ENCODE measurements at places on chromosomes 12 and 14.

GRCh38 chr14:64715146-64715627 lies 11.0 kb downstream of the PLEKHG3 start:
- DNase-seq = no peak

DNA sequence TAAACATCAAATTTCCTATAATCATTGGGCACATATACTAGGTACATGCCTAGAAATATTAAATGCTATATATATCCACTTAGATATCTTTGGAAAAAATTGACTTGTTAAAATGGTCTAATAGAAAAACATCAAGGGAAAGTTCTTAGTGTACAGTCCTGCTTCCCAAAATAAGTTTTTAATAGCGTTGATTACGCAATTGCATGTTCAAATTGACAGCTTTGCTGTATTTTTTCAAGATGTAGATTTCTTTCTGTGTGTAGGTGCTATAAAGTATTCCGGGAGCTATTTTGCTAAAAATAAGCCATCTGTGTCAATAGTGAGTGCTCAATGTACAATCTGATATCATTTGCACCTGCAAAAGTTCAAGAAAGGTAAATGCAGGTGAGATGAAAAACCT lies 463.9 kb upstream of the ATP2B1 start:
- no peak for DNase-seq

GRCh38 chr12:77319166-77319565 lies 253.8 kb upstream of the E2F7 start:
- no peak for DNase-seq

DNA sequence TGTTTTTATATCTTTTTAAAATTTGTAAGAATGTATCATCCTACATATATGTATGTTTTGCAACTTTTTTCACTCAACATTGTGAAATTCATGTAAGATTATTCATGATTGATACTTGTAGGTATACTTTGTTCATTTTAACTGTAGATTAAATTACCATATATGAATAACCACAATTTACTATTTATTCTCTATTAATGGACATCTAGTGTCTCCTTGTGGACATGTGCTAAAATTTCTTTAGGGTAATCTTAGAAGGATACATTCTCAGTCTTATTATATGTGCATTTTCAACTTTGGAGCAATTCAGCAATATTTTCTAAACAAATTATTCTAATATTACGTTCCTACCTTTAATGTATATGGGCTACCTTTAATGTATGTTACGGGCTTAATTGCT lies 192.4 kb downstream of the FUT8 start:
- DNase-seq = no peak

DNA sequence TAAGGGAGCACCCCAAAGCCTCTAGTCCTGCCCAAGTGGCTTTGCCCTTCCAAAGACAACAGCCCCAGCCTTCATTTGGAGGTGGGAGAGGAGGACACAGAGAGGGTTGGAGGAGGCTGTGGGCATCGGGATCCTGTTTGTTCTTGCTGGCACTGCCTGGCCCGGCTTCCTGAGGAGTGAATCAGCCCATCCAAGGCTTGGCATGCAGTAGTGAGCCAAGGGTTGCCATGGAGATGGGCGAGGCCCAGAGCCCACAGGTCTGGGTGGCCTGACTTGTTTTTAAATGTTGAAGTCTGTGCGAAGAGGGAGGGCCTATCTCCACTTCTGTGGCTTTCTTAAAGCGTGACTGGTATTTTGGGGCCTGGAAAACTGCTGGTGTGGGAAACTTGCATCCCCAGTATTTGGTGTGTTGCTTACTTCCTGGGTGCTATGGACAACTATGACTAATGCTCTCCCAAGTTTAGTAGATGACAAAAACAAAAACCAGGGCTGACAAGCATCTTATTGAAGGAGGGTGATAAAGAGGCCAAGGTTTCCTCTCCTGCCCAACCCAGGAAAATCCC lies 15.8 kb downstream of the CD9 start:
- no peak for DNase-seq

- DNase-seq = no peak
Observed at GRCh38 chr14:64476438-64476837, 11.1 kb downstream of the AKAP5 start.

- DNase-seq = peak; percentile 4
Observed at GRCh38 chr12:3076730-3077571, at the start of gene TSPAN9. TSS of gene TSPAN9 (plus strand) at chr12:3077379. CDS start at chr12:3201194, 123,815 bp downstream.

- DNase-seq = no peak
Observed at GRCh38 chr12:86666316-86666715, 410.1 kb upstream of the MGAT4C start.

GRCh38 chr12:88985631-88986030 lies 366.7 kb downstream of the DUSP6 start:
- no peak for DNase-seq

DNA sequence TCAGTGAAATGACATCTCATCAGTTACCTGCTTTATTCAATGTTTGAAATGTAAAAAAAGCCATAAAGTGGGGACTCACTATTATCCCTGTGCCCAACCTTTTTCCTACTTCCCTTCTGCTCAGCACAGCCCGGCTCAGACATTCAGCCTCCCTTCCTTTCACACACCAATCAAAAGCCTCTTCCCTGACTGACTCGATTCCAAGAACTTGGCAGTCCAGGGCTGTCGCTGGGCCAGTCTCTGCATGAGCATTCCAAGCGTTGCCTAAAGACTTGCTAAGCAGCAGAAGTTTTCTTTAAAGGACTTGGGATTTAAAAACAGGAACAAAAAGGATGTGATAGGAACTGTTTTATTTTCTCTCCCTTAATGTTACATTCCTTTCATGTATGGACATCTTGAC lies 22.7 kb downstream of the ITPR2 start:
- no peak for DNase-seq
